Prostate gland (tissue), 2 donors: ENCODE measurements at places on chromosomes 3 and 15. TPM values are rescaled to one million over a fixed set of nuclear protein-coding genes. Genes with fewer than 3 reads are reported as not detected.

DNA sequence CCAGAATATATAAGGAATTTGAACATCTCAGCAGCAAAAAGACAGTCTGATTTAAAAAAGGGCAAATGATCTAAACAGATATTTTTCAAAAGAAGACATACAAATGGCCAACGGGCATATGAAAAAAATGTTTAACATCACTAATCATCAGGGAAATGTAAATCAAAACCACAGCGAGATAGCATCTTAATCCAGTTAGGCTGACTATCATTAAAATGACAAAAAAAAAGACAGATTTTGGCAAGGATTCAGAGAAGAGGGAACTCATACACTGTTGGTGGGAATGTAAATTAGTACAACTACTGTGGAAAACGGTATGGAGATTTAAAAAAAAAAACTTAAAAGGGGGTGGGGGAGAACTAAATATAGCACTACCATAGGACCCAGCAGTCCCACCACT lies 47.9 kb downstream of the RNF13 start:
- no peaks in the 10 kb centered on the region for H3K4me1 ChIP-seq
- no peaks in the 10 kb centered on the region for H3K36me3 ChIP-seq
- no peak overlapping the region for H3K4me3 ChIP-seq
- DNase-seq = no peak
- H3K27ac ChIP-seq = no peak overlapping the region
- H3K27me3 ChIP-seq = no peaks in the 10 kb centered on the region

DNA sequence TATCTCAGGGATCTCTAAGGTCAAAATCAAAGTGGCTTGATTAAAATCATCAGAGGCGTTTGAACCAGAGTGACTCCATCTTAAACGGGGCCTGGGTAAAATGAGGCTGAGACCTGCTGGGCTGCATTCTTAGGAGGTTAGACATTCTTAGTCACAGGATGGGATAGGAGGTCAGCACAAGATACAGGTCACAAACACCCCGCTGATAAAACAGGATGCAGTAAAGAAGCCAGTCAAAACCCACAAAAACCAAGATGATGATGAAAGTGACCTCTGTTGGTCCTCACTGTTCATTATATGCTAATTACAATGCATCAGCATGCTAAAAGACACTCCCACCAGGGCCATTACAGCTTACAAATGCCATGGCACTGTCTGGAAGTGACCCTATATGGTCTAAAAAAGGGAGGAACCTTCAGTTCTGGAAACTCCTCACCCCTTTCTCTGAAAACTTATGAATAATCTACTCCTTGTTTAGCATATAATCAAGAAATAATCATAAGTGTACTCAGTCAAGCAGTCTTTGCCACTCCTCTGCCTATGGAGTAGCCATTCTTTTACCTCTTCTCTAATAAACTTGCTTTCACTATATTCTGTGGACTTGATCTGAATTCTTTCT lies 143.3 kb upstream of the SLCO3A1 start:
- no peak overlapping the region for H3K27ac ChIP-seq
- DNase-seq = no peak
- H3K27me3 ChIP-seq = no peaks in the 10 kb centered on the region
- H3K4me1 ChIP-seq = no peaks in the 10 kb centered on the region

DNA sequence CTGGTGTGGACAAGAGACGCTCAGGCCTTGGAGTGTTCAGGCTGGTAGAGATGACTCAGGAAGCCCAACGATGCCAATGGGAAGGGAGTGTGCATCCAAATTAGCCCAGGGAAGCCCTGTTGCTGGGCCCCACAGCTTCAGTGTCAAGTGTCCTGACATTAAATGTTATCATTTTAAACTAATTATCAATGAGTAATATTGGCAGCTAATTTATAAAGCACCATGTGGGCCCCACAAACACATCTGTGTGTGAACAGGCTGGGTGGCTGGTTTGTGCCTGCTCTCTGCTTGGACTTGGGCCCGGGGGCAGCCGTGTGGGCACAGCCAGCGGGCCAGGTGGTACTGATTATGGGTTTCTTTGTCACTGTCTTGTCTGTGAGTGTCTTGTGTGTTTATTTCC lies 15.0 kb downstream of the FBLN2 start:
- no peak overlapping the region for H3K4me3 ChIP-seq
- no peak for DNase-seq
- no peaks in the 10 kb centered on the region for H3K36me3 ChIP-seq
- H3K27me3 ChIP-seq = no peaks in the 10 kb centered on the region
- no peak overlapping the region for H3K27ac ChIP-seq
- H3K4me1 ChIP-seq = no peaks in the 10 kb centered on the region

Gene EOMES
- not detected for total RNA-seq

DNA sequence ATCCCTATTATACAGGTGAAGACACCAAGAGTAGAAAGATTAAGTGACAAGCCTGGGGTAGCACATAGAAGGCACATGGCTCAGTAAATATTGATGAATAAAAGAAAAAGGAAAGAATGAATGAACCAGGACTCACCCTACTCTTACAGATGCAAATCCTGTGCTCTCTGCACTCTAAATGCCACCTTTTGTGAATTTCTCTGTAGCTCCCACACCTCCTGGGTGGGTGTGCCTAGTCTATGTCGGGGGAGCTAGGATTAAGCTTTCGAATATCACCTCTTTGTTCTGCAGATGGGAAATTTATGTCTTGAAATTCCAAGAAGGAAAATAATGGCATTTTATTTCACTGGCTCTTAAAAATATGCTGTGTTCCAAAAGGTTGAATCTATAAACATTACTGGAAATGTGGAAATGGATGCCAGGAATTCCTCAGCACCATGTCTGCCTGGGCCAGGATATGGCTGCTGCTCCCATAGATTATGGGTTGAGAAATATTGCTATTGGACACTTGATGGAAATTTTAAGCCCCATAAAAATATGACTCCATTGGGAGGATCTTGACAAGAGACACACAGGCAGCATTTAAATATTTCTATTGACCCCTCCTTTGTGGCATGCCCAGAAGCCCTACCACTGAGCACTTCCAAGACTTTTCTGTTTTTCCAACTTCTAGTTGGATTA lies 43.3 kb downstream of the CCNB2 start:
- H3K4me1 ChIP-seq = peaks cover 4% of the 10 kb centered on the region
- no peak overlapping the region for H3K27ac ChIP-seq
- no peak overlapping the region for H3K4me3 ChIP-seq
- H3K27me3 ChIP-seq = no peaks in the 10 kb centered on the region
- DNase-seq = no peak

GRCh38 chr15:37246065-37246464 lies 145.7 kb upstream of the MEIS2 start:
- H3K36me3 ChIP-seq = no peaks in the 10 kb centered on the region
- H3K4me1 ChIP-seq = no peaks in the 10 kb centered on the region
- no peak overlapping the region for H3K4me3 ChIP-seq
- H3K27me3 ChIP-seq = no peaks in the 10 kb centered on the region
- no peak for DNase-seq

DNA sequence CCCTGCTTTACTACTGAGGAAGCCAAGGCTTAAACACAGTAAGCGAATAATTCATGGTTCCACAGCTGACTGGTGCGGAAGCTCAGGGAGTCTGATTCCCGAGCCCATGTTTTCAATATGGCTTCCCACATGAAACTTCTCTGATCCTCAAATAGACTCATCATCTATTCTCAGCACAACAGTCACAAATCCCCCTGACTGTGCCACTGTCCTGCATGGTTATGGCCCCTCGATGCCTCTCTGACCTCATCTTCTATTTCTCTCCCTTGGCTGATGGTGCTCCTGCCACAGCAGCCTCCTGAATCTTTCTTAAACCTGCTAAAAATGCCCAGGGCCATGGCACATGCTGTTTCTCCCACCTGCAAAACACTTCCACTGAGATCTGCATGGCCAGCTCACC lies 43.2 kb downstream of the SRGAP3 start:
- no peaks in the 10 kb centered on the region for H3K36me3 ChIP-seq
- no peak overlapping the region for H3K27ac ChIP-seq
- no peak overlapping the region for H3K4me3 ChIP-seq
- no peak for DNase-seq
- no peaks in the 10 kb centered on the region for H3K4me1 ChIP-seq

DNA sequence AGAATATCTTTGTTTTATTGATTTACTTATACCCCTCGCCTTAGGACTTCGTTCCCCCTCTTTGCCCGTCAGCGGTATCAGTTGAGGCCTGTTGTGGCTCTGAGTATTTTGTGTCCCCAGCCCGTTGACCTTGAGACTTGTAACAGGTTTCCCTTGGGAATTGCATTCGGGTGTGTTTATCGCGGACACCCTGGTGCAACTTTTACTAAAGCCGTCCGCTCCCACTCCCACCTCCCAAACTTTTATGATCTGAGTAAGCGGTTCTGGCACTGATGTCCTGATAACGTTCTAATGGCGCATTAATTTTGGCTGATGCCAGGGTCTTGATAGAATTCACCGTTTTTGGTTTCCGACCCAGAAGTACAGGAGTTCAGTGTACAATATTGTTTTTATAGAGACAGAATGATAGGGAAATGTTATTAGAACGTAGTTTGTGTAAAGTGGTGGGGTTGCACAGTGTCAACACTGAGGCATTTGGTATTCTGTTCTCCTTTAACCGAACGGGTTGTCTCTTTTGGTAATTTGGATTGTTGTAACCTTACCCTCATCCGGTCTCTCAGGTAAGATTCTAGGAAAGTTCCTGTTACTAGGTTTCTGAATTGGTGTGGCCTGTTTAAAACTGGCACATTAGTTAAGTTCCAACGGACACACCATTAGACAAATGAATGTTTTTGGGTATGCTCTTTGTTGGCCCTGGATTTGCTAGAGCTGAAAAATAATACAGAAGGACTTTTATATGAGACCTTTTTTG lies 47.8 kb downstream of the OIP5 start:
- DNase-seq = peak; percentile 16
- H3K27me3 ChIP-seq = no peaks in the 10 kb centered on the region
- peak overlapping the region; percentile 75 for H3K4me3 ChIP-seq
- H3K36me3 ChIP-seq = peaks cover 5% of the 10 kb centered on the region

DNA sequence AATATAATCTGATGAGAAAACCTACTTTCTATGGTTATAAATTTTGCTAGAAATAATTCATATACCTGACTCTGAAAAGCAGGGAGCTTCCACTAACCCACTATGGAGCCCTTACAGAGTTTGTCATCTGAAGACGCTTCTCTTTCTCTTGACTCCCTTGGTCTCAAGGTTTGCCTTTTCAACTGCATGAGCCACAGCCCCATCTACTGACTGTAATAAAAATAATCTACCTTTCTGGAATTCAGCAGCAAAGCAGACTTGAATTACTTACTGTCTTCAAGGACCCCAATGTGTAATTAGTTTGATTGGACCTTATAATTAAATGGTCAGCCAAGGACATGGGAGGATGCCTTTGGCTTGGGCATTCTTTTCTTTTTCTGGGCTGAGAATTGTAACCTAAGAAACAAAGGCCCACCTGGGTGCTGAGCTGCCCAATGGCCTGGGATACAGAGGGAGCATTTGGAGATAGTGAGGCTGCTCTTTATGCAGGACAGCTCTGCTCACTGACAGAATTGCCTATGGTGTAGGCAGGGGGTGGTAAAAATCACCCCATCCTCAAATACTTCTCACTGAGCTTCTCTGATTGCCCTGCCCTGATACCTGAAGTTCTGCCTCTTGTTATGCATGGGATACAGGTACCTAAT lies 178.6 kb upstream of the TRIM42 start:
- H3K4me3 ChIP-seq = no peak overlapping the region
- H3K4me1 ChIP-seq = no peaks in the 10 kb centered on the region
- H3K27ac ChIP-seq = no peak overlapping the region
- DNase-seq = no peak

DNA sequence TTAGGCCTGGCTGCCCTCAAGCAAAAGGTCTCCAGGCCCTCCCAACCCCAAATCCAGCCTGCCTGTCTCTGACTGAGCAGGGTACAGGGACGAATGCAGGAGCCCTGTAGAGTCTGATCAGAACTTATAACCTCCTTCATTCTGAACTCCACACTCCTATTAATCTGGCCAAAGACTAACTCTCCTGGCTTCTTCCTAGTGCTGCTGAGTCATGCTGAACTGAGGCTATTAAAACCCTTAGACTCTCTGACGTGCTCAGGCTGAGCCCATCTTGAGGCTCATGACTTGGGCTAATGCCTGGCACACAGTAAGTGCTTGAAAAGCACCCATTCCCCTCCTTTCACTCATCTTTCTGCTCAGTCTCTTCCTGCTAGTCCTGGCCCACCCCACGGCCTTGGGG lies 81.9 kb downstream of the NUP210 start:
- no peaks in the 10 kb centered on the region for H3K27me3 ChIP-seq
- no peaks in the 10 kb centered on the region for H3K4me1 ChIP-seq
- no peak for DNase-seq
- no peak overlapping the region for H3K4me3 ChIP-seq

DNA sequence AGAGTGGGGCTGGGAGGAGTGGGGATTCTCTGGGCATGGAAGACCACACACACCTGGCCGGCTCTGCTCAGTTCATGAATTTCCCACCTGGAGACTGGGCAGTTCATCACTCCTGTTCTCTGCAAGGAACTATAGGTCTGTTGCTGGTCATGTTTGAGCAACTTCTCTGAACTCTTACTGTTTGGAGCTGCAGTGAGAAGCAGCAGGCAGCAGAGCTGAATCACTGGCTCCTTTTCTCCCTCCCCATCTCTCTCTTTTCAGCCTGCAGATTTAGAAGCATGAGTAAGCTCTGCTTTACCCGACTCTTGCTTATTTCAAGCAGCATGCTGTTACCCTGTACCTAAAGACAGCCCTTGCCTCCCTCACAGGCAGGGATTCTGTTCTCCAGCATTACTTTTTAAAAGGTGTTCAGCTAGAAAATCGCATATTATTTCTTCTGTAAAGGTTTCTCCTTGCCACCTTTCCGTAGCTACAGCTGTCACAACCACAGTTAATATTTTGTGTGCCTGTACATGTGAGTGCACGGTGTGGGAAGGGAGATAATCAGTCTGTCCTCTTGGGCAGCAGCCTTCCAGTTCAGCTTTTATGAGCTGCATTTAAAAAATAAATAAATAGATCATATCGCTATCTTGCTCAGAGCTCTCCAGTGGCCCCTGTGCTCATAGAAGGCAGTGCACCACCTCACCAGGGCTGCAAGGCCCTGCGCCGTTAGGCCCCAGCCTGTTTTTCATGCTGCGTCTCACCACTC lies 131.6 kb downstream of the CHCHD6 start:
- DNase-seq = peak; percentile 49
- H3K27ac ChIP-seq = no peak overlapping the region
- no peaks in the 10 kb centered on the region for H3K27me3 ChIP-seq
- no peaks in the 10 kb centered on the region for H3K36me3 ChIP-seq
- no peak overlapping the region for H3K4me3 ChIP-seq
- peaks cover 8% of the 10 kb centered on the region for H3K4me1 ChIP-seq

Gene ZDHHC19
- total RNA-seq = not detected
